ENCODE measurements at places on chromosomes 2 and 18.

GRCh38 chr2:28716265-28716865 is 35.3 kb upstream of the PPP1CB start:
- DNase-seq: peak; percentile 93

GRCh38 chr2:45953376-45954027 is 302.0 kb downstream of the PRKCE start:
- DNase-seq: no peak

DNA sequence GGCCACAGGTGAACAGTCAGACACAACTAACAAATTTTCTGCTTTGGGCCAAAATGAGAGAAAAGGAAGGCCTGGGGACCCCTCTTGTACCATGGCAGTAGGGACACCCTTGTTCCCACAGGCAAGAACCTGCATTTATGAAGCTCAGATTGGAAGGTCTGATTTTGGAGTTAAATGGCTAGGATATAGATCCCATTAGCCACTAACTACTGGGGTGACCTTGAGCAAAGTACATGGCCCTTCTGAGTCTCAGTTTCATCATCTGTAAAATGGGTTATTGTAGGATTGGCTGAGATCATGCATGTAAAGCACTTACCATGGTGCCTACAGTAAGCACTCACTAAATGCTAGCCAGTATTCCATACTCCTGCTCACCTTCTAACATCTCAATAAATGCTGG is 101.6 kb upstream of the DAPL1 start:
- DNase-seq: no peak

- DNase-seq: no peak
These were observed 33.9 kb upstream of the GLS start for GRCh38 chr2:190846746-190847145.

DNA sequence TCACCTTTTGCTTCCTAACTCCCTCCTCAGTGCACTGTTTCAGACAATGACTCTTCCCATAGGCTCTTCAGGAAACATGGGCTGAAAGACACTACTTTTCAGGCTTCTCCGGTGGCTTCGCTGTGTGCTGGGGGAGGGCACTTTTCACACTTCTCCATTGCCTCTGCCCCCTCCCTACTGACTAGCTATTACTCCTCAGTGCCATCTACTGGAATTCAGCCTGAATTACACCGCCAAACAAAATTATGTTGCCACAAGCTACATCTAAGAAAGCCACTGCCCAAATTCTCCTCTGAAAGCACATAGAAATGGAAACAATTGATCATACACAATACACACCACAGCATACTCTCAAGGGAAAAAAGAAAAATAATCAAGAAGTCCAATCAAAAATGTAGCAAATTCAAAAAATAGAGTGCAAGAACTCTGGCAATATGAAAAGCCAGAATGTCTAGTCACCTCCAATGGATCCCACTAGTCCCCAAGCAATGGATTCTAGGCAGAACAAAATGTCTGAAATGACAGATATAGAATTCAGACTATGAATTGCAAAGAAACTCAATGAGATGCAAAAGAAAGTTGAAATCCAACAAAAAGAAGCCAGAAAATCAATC is 1139.4 kb upstream of the GYPC start:
- DNase-seq: peak; percentile 34

- DNase-seq: no peak
These were observed 39.8 kb upstream of the DNMT3A start for GRCh38 chr2:25381502-25381901.

DNA sequence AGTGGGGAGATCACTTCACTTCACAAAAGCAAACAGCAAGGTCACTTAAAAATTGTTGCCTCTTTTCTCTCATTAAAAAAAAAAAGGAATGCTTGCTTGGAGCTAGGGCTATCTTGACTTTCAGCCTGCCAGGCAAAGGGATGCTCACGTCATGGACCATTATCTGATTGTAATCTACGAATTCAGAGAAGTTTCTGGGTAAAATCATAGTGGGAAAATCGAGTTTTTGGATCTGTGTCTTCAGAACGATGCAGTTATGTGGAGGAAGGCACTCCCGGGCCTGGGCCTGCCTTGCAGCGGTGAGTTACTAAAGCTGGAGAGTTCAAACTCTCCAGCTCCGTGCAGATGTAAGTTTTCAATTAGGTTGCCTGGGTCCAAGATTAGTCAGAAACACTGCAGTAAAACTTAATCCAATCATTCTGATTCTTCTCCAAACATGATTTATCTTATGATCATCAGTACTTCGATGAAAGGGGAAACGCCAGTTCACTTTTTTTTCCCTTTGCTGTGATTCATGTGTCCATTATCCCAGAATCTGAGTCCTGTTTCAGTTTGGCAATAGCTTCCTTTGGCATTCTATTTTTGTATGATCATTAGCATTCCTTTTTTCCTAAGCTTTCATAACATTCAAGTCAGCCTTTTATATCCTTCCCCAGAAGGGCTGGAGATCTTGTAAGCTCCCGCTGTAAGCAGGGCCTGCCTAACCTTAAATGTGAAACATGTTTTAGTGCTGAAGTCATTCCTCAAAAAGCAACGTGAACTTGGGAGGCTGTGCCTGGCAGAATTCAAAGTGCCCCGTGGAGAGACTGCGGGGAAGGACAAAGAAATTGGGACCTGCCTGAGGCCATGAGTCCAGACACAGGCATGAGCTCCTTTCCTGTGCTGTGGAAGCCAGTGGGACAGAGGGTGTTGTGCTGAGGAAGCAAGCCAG is 119.3 kb upstream of the TWIST2 start:
- peak; percentile 99 for DNase-seq

GRCh38 chr2:159287733-159288132 is 1.2 kb upstream of the WDSUB1 start:
- DNase-seq: no peak

DNA sequence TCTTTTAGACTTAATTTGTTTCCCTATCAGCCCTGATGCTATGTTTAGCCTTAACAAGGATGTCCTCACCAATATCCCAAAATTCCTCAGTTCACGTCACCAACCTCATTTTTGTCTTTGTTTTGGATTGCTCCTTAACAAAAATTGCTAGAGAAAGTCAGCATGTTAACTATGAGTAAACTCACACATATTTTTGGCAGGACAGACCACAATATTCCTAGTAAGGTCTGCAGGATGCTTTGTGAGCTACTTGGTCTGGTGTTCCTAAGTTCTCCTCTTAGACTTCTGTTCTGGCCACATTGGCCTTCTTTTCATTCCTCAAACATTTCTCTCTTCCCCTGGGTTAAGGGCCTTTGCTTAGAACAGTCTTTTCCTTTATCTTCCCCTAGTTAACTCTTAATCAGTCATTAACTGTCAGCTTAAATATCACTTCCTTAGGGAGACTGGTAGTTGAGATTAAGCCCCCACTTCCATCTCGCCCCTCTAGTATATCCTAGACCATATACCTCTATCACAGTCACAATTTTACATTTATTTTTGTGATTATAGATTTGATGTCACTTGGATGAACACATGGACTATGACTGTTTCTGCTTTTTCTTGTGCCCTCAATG is 116.2 kb downstream of the ADCYAP1 start:
- peak; percentile 49 for DNase-seq

- peak; percentile 18 for DNase-seq
These were observed 207.6 kb upstream of the CCDC150 start for GRCh38 chr2:196431957-196432356.

DNA sequence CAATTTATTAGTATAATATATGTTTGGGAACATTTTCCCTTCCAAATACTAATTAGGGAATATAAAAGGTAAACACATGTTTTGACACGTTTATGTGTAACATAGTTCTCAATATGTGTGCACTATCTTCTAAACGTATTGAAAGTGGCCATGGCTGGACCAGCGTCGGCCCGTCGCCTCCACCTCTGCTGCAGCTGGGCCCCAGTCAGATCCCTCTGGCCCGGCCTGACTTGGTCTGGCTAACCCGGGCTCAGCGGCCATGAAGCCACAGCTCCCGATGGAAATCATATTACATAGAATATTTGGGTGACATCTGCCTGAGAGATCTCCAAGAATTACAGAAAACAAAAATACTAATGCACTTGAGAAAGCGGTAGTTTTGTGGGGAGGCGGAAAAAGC is 474.4 kb upstream of the CDH2 start:
- DNase-seq: no peak

- DNase-seq: no peak
These were observed 190.2 kb downstream of the INHBB start for GRCh38 chr2:120536141-120536540.

- peak; percentile 54 for DNase-seq
These were observed 30.9 kb downstream of the MREG start for GRCh38 chr2:215982465-215982875.

- peak; percentile 89 for DNase-seq
These were observed 21.9 kb downstream of the APCDD1 start for GRCh38 chr18:10476338-10476791.

- DNase-seq: peak; percentile 34
These were observed 800 bp downstream of the TTC21B start for GRCh38 chr2:165952741-165953211.

DNA sequence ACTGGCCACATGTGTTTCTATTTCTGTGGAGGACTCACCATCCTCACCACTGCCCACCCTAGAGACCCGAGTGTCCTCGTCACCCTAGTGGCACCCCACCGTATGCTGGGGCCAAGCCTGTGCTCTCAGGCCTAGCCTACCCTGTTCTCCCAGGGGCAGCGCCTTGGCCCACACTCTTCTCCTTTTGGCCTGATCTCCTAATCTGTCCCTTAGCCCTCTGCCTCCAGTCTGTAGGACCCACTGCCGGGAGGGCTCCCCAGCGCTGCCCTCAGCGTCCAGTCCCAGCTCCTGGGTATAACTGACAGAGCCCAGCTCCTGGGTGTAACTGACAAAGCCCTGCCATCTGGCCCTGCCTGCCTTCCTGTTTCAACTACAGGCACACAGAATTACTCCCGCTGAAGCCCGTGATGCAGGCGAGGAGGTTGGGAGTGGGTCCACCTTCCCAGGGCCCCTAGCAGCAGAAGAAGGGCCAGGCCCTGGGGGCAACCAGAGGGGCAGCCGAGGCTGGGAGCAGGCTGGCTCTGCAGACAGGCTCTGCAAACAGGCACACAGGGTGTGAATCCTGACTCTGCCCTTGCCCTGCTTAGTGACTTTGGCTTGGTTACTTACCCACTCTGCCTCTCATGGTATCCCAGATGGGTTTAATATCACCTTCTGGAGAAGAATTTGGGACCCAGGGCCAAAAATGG is 25.6 kb upstream of the PTMA start:
- no peak for DNase-seq

- DNase-seq: peak; percentile 68
These were observed 219.9 kb upstream of the FBXO11 start for GRCh38 chr2:48126162-48126561.

DNA sequence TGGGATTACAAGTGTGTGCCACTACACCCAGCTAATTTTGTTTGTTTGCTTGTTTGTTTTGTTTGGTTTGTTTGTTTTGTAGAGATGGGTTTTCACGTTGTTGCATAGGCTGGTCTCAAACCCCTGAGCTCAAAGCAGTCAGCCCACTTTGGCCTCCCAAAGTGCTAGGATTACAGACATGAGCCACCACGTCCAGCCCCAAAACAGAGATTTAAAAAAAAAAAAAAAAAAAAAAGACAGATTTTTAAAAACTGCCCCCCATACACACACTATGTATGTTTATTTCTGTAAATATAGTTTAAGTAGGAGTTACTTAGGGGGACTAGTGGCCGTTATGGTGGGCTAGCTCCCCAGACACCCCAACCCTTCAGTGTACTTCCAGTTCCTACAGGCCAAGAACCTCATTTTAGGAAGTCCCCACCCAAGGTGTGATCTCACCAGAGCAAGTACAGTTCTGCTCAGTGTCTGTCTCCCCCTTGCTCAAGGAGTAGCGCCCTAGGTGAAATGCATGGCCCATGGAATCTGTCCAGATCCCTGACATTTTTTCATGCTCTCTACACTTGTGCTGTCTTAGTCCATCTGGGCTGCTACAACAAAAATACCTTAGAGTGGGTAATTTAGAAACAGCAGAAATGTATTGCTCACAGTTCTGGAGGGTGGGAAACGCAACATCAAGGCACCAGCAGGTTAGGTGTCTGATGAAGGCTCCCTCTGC is 1.6 kb upstream of the TMBIM1 start:
- no peak for DNase-seq

DNA sequence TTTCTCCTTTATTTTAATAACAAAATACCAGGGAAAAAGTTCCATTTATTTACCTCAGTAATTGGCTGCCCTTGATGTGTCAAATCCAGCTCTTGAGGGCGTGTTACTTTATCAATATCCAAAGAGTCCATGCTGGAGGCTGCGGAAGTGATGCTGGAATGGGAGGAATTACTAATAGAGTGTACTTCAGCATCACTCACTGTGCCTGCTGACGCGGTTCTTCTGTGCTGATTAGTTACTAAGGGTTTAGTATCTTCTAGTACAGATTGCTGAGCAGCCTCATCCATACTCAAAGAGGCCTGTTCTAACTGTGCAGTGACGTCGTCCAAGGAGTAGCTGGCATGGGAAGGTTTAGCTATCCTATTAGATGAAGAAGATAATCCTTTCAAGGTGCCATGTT is 45.6 kb downstream of the RAPH1 start:
- no peak for DNase-seq

DNA sequence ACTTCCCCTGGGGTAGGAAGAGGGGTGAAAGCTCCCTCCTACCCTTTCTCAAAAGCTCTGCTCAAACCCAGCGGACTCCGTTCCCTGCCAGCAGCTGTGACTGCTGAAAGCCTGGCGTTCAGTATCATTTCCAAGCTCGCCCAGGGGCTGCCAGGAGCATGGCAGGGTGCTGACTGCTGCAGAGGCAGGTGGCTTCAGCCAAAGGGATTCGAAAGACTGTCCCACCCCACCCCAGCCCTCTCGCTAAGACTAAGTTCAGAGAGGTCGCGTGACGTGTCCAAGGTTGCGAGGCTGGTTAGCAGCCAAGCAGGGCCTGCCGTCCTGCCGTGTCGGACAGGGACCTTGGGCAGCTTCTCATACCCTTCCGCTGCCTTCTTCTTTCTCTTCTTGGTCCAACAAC is 72.3 kb upstream of the RAB12 start:
- DNase-seq: no peak

GRCh38 chr2:229910832-229911412 is 10.9 kb downstream of the TRIP12 start:
- DNase-seq: peak; percentile 20

DNA sequence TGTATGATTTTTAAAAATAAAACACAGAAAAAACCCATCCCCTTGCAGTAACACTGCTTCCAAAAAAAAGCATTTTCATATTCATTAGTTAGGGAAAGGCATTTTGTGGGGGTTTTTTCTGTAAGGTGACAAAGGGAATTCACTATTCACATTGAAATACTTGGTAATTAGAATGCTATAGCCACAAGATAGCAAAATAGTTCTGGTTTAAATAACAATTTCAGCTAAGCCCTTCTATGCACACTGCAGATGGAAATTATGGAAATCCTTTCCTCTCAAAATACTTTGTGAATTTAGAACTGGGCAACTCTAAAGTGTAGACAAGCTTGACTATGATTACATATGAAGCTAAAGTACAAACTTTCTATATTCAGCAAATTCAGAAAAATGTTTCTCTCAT is 102.1 kb upstream of the CHRNA1 start:
- no peak for DNase-seq

GRCh38 chr2:20241973-20242726 is 17.2 kb upstream of the SDC1 start:
- no peak for DNase-seq

DNA sequence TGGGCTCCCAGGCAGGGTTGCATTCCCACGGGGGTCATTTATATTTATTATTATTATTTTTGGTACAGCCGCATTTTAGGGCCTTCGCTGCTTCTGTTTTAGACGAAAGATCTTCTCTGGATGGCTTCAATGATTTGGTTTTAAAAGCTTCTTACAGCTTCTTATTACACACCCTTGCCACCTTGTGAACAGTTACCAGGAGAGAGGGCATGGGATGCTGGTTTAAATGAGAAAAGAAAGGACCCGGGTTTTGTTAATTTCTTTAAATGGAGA is 1.7 kb downstream of the SH3RF3 start:
- no peak for DNase-seq
